ENCODE measurements at places on chromosomes 7 and 10. TPM values are rescaled to one million over a fixed set of nuclear protein-coding genes. Genes with fewer than 3 reads are reported as not detected.

DNA sequence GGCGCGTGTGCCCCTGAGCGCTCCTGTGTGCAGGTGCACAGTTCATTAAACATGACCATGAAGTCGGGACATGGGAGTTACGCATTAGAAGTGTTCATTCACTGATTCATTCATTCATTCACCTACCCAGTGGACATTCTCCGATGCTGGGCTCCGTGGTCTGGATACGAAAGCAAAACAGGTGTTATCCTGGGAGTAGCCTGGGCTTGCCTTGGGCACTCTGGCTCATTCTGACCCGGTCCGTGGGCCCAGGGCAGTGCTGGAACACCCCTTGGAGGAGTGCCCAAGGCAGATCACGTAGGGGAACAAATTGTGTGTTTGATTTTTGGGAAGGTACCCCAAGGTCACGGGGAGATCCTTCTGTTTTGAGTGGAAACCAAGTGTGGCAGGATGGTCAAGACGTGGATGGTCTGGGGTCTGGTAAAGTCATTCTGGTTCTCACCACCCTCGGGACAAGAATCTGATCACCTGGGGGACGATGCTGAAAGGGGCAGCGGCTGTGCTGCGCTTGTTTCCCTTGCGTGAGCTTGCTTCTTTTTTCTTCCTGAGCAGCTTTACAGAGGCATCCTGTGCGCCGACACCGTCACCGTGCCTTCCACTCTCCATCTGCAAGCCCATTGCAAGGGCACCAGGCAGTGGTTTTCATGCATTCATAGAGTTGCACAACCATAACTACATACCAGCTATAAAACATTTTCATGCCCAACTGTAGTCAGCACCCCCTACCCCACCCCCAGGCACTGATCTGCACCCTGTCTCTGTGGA lies 10.1 kb downstream of the ELFN1 start:
- H3K27me3 ChIP-seq, result peaks cover 3% of the 10 kb centered on the region
- no peak overlapping the region for H3K27ac ChIP-seq
- no peak overlapping the region for H3K4me3 ChIP-seq
- peaks cover 33% of the 10 kb centered on the region for H3K36me3 ChIP-seq
- peaks cover 17% of the 10 kb centered on the region for H3K4me1 ChIP-seq

DNA sequence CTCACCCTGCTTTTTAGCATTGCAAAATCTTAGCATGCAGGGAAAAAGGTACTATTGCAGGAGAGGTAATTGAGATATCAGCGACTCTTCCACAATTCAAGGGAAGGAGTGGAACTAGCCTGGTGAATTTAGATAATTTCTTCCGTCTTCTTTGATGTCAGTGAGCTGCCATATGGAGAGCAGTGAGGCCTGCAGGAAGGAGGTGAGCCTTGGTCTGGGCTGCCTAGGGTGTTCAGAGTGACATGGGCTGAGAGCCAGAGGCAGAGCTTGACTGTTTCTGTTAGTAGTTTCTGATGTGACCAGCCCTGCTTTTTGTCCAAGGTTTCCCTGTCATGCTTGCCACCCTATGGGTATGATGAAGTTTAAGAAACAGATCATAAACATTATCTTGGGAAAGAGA lies 28.6 kb downstream of the KAT6B start:
- no peak for DNase-seq
- H3K27ac ChIP-seq, result peak overlapping the region; percentile 89
- H3K4me3 ChIP-seq, result no peak overlapping the region
- H3K4me1 ChIP-seq, result peaks cover 19% of the 10 kb centered on the region
- peaks cover 3% of the 10 kb centered on the region for H3K27me3 ChIP-seq
- H3K36me3 ChIP-seq, result peaks cover 6% of the 10 kb centered on the region

GRCh38 chr10:116469437-116469836 lies 41.8 kb downstream of the PNLIPRP3 start:
- no peaks in the 10 kb centered on the region for H3K27me3 ChIP-seq
- no peaks in the 10 kb centered on the region for H3K36me3 ChIP-seq
- H3K4me3 ChIP-seq, result no peak overlapping the region
- H3K4me1 ChIP-seq, result no peaks in the 10 kb centered on the region
- no peak for DNase-seq

DNA sequence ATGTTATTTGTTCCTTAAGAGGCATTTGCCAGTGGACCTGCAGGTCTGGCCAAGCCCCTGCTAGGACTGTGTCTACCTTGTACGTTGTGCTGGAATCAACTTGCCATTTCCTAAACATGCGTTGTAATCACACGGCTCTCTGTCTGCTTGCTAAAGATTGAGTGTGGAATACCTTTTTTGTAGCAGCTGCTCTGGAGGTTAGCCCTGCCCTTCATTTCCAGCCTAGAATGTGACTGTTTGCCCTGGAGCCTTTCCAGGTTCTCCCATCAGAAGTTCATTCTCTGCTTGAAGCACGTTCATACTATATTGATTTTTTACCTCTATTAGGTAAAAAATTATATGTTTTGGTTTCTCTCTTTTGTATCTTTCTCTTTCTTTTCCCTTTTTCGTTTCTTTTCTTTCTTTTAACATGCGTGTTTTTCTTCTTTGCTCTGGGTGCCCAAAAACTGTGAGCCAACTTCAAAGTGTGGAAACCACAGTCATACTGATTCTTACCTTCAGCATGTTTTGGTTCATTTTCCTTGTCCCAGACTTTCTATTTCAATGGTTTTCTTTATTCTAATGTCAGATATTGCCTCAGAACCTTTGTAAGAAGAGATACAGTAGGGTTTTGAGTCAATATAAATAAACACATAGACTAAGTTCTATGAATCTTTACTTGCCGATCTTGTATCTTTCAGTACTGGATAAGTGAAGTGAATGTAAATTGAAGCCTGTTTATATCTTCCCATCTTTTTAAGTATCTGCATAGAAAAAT lies 111.9 kb upstream of the RPA3 start:
- no peak overlapping the region for H3K4me3 ChIP-seq
- peaks cover 1% of the 10 kb centered on the region for H3K4me1 ChIP-seq
- peaks cover 1% of the 10 kb centered on the region for H3K36me3 ChIP-seq
- H3K27me3 ChIP-seq, result no peaks in the 10 kb centered on the region
- no peak for DNase-seq

GRCh38 chr7:54345746-54346145 lies 196.4 kb upstream of the VSTM2A start:
- H3K4me3 ChIP-seq, result no peak overlapping the region
- H3K4me1 ChIP-seq, result no peaks in the 10 kb centered on the region
- H3K36me3 ChIP-seq, result no peaks in the 10 kb centered on the region
- no peak overlapping the region for H3K27ac ChIP-seq

DNA sequence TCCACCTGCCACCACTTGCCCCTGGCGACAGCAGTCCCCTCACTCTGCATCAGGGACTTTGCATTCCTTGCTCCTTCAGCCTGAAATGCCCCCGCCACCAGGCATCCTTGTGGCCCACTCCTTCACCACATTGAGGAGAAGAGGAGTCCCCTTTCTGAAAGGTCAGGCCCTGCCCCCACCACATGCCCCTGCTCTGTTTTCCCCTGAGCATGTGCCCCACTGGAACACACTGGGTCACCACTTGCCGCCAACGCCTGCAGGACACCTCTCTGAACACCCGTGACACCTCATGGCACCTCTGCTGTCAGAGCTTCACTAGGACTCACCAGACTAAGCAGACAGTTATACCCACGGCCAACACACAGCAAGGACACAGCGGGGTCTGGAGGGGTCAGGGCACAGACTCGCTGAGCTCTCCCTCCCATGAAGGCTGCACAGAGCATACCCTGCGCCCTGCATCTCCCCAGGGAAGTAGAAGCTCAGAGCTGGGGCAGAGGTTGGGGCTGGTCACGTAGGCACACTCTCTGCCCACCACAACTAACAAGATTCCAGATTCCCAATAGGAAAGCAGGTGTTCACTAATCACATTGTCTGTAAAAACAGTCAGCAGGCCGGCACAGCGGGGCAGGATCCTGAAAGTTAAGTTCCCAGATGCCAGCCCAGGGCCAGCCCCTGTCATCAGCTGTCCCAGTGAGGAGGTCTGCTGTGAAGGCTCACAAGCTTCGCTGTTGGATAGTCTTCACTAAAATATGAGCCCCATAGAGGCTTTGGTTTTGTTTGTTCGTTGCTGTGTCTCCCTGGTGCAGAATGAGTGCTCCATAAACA lies 5.8 kb upstream of the AOC1 start:
- peaks cover 4% of the 10 kb centered on the region for H3K27me3 ChIP-seq
- DNase-seq, result no peak
- H3K36me3 ChIP-seq, result no peaks in the 10 kb centered on the region
- H3K27ac ChIP-seq, result no peak overlapping the region

- H3K27me3 ChIP-seq, result no peaks in the 10 kb centered on the region
- no peaks in the 10 kb centered on the region for H3K36me3 ChIP-seq
- H3K4me1 ChIP-seq, result no peaks in the 10 kb centered on the region
- DNase-seq, result no peak
Observed at GRCh38 chr7:95144256-95144655, 180.1 kb downstream of the PON1 start.

DNA sequence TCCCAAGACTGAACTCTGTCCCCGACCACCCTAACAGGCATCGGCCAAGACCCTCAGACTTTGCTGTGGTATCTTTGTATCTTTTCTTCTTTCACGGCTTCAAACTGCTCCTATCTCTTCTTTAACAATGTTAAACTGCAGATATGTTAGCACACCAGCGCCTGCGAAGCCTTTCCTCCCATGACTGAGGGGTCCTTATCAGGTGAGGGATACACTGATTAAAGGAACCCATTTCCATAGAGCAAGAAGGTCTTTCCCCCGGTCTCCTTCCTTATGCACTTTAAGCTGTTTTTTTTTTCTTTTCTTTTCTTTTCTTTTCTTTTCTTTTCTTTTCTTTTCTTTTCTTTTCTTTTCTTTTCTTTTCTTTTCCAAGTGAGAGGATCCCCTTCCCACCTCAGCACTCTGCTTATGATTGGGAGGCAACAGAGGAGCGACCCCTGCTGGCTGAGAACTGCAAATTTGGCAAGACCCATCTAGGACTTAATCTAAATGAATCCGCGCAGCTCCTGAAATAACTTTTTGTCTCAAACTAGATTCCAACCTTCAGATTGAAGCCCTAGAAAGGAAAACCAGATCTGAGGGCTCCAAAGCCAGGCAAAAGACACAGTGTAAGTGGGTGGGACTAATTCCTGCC lies 109.9 kb downstream of the ITGB8 start:
- H3K27me3 ChIP-seq, result peaks cover 3% of the 10 kb centered on the region
- H3K4me1 ChIP-seq, result no peaks in the 10 kb centered on the region
- H3K36me3 ChIP-seq, result peaks cover 9% of the 10 kb centered on the region
- DNase-seq, result peak; percentile 65

DNA sequence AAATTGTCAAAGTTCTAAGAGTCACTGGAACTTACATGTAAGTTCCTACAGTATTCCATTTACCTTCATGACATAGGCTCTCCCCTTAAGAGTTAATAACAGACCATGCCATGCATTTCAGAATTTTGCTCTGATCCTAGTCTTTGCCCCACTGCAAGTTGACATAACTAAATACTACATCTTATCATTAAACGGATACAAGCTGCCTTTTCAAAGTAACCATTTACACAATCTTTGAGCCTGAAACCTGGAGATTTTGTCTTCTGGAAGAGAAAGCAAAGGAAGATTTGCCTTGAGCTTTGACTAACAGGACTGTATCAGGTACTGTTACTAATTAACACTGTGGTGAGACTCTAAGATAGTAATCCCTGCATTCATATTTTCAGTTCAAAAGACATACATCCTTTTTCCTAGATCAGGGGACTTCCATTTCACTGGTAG lies 9.3 kb upstream of the AKR1D1 start:
- H3K4me3 ChIP-seq, result no peak overlapping the region
- H3K27me3 ChIP-seq, result peaks cover 3% of the 10 kb centered on the region
- no peaks in the 10 kb centered on the region for H3K36me3 ChIP-seq

Gene TLX1
- total RNA-seq, result 14.3 TPM

Gene SLC13A1
- total RNA-seq, result not detected

Gene PLAC9
- not detected for total RNA-seq

Gene ADD3
- 22.8 TPM for total RNA-seq
